Right forelimb (tissue), 1 donor: ENCODE measurements at places on chromosomes 3 and 15.
A peak's percentile ranks its signal among the peaks of the same experiment; 100 is the strongest.

DNA sequence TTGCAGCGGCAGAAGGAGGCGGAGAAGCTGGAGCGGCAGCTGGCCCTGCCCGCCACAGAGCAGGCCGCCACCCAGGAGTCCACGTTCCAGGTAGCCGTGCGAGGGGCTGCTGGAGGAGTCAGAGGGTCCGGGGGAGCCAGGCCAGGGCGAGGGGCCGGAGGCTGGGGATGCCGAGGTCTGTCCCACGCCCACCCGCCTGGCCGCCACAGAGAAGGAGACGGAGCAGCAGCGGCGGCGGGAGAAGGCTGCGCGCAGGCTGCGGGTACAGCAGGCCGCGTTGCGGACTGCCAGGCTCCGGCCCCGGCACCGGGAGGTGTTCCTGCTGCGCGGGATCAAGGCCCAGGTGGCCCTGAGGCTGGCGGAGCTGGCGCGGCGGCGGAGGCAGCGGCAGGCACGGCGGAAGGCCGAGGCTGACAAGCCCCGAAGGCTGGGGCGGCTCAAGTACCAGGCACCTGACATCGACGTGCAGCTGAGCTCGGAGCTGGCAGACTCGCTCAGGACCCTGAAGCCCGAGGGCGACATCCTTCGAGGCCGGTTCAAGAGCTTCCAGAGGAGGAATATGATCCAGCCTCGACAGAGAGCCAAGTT, 625.0 kb downstream of the MCTP2 start:
- DNase-seq = no peak

GRCh38 chr3:134404366-134404885, 30.2 kb upstream of the AMOTL2 start:
- no peak for DNase-seq

- DNase-seq = no peak
These were observed 18.0 kb downstream of the ICE2 start for GRCh38 chr15:60460931-60461330.

DNA sequence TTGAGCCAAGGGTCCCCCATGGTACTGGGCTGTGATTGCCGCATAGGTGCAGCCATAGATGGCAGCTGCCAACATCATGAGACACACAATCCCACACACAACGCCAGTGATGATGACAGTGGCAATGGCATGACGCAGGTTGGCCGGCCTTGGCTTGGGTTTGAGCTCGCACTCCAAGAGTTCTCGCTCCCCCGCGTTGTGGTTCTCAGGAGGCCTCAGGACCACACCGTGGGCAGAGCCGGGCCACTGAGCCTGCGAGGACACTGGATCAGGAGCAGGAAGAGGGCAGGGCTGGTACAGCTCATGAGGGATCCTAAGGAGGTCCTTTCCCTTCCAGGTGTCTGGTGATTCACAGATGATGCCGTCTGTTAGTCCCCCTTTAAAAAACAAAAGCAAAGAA, 9.3 kb downstream of the LRTM1 start:
- no peak for DNase-seq

DNA sequence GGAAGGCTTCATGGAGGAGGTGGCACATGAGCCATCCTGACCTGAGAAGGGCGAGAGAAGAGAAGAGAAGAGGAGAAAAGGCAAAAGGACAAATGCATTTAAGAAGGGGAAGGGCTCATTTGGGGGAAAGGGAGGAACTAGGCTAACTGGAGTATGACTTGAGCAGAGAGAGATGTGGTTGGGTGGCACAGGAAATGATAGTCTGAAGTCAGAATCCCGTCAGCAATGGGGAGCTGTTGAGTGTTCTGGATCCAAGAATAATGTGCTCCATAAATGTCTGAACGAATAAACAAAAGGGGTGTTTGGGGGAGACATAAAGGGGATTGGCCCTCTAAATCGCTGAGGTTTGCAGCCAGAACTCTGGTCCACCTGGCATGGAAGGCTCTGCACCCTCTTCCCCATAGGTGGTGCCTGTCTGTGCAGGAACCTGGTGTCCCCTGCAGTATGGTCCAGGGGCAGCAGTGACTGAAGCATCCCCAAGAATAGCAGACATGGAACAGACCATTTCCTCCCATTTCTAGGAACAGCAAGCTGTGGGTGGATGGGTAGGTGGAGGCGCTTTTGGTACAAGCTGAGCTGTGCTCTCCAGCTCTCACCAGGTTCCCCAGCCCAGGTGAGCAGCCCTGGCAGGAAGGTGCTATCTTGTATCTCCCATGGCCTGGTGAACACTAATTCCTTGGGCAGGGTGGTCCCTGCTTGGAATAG, 15.2 kb downstream of the CORO2B start:
- no peak for DNase-seq

DNA sequence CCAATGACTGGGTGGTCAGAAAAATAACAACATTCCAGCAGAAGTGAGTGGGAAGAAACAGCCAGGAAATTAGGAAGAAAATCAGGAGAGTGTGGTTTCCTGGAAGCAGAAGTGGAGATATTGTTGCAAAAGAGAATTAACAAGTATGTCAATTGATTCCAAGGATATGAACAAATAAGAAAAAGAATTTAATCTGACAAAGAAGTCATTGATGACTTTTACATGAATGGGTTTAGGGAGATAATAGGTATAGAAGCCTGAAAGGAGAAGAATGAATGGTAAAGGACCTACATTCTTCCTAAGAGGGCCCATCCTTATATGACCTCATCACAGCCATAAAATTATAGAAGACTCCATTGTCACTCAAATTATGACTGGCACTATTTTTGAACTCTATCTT, 1440.1 kb downstream of the OTOL1 start:
- DNase-seq = no peak

GRCh38 chr15:101244889-101245668, 6.8 kb downstream of the CHSY1 start:
- DNase-seq = no peak

DNA sequence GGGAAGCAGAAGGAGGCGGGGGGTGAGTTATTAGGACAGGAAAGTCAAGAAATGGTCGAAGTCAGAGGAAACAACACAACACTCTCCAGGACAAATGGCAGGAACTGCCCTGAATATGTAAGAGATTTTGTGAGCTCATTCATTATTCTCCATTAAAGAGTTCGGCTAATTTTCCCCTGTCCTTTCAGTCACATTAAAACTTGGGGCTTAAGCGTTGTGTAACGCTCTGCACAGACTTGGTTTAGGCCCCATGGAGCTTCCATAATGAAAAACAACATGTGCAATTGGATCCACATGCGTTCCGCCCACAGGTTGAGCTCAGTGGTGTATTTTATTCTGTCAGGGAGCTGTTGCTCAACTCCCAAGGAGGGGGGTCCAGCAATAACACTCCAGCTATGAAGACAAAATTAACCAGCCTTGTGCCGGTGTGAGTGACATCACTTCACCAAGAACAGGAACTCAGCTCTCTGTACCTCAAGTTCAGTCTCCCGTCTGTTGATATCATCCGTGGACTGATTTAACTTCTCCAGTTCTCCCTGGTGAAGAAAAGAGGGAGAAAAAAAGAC, 2.3 kb downstream of the SH3BP5 start:
- peak; percentile 70 for DNase-seq

DNA sequence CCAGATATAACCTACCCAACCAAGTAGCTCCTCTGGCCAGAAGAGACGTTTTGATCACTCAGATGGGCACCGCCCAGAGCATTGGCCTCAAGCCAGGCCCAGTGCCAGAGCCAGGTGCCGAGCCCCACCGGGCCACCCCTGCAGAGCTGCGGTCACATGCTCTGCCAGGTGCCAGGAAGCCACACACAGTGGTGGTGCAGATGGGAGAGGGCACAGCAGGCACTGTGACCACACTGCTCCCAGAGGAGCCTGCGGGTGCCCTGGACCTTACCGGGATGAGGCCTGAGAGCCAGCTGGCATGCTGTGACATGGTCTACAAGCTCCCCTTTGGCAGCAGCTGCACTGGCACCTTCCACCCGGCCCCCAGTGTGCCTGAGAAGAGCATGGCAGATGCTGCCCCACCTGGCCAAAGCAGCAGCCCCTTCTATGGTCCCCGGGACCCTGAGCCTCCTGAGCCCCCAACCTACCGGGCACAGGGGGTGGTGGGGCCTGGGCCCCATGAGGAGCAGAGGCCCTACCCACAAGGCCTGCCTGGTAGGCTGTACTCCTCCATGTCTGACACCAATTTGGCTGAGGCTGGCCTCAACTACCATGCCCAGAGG, 19.1 kb upstream of the APEH start:
- no peak for DNase-seq
